Caki2 (cell line): ENCODE measurements at places on chromosomes 2 and 18.
A peak's percentile ranks its signal among the peaks of the same experiment; 100 is the strongest.

GRCh38 chr2:100222844-100223243 lies 80.5 kb upstream of the AFF3 start:
- DNase-seq: no peak

- no peak for DNase-seq
Observed at GRCh38 chr2:52861596-52861995, 906.0 kb upstream of the CHAC2 start.

DNA sequence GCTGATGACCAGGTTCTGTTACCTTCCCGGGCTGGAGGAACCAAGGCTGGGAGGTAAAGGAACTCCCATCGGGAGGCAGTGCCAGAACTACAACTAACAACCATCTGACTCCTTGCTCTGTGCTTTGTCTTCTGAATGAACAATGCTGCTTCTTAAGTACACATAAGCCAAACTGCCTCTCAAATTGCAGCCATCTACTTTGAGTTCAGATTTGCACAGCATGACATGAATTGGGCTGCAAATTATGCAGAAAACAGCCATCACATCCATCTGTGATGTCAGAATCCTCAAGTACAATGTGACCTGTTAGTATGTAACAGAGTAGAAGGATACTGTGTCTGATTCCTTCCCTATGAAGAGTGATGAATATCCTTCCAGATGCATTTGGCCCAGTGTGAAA lies 290.6 kb downstream of the ZNF521 start:
- DNase-seq: no peak

- peak; percentile 33 for DNase-seq
Observed at GRCh38 chr18:54958704-54959625, at the start of gene CCDC68. CCDC68 (minus strand) TSS chr18:54959461; CDS start chr18:54942791, 16,670 bp downstream.

- DNase-seq: no peak
Observed at GRCh38 chr2:70385966-70386595, 84.2 kb upstream of the FAM136A start.

GRCh38 chr18:44967599-44967998 lies 286.9 kb downstream of the SETBP1 start:
- DNase-seq: no peak

GRCh38 chr18:68391801-68392200 lies 323.1 kb downstream of the TMX3 start:
- DNase-seq: no peak

GRCh38 chr2:170647741-170648436 lies 67.2 kb upstream of the SP5 start:
- DNase-seq: no peak

DNA sequence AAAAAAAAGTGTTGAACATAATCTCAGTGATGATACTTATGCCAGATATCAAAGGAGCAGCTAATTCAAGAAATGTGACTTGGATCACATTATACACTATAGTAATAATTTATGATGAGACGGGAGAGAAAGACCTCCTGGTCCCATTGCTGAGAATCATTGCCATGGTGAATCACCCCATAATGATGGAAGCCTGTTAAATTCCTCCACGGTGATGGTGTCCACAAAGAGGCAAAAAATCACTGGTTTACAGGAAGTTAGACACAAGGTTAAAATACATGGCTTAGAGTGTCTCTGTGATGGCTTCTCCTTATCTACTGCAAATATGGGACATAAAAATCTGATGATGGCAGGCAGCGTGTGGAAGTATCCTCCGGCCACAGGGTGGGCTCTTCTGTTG lies 210.0 kb downstream of the CDH2 start:
- DNase-seq: peak; percentile 11

- DNase-seq: no peak
Observed at GRCh38 chr2:189178054-189178453, 1.5 kb downstream of the COL5A2 start.

DNA sequence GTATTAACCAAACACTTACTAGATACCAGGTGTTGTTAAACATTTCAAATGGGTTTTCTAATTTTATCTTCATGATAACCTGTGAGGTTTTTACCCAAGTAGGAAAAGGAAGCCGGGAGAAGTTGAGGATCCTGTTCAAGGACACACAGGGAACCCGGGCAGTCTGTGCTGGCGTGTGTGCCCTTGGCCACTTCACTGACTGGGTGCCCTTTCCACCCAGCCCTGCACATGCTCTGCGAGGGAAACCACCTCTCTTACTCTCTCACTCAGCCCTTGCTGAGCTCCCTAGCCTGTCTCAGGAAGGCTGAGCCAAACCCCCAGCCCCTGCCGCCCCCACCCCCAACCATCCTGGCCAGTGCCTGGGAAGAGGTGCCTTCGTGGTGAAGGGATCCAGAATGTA lies 51.8 kb downstream of the TEX44 start:
- no peak for DNase-seq

DNA sequence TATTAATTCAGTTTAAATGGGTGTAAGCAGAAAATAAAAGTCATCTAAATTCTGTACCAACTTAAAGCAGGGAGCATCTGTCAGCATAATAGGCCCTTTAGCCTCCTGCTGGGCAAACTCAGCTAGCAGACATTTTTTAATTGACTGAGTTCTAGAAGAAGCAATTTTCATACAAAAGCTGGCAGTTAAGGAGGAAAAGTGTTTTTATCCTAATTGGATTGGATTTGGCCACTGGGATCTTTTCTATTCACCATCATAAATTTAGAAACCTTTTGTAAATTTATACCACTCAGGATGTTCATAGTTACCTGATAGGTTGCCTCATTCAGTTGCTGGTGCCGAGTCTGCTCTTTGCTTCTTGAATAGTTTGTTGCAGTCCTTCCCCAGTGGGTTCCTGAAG lies 262.7 kb upstream of the FSIP2 start:
- no peak for DNase-seq
